T-helper 1 cell (primary cell): ENCODE measurements at places on chromosomes 5 and 9.

DNA sequence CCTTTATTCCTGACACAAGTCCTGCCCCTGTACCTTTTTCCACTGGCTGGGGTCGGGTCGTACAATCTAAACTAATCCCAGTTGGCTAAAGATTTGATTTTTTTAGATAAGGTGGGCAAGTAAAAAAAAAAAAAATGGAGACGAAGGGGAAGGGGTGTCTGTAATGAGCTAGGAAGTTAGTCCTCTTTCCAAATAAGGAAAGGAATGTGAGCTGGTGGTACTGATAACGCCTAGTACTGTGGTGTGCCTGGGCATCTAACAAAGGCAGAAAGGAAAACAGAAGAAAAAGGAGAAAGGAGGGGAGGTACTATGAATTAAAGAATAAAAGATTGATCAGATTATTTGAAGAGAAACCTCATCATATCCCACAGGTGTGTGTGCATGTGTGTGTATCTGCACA, 21.3 kb downstream of the PRDM9 start:
- DNase-seq = no peak

GRCh38 chr5:65395526-65396155, 86.1 kb downstream of the ADAMTS6 start:
- DNase-seq = no peak

DNA sequence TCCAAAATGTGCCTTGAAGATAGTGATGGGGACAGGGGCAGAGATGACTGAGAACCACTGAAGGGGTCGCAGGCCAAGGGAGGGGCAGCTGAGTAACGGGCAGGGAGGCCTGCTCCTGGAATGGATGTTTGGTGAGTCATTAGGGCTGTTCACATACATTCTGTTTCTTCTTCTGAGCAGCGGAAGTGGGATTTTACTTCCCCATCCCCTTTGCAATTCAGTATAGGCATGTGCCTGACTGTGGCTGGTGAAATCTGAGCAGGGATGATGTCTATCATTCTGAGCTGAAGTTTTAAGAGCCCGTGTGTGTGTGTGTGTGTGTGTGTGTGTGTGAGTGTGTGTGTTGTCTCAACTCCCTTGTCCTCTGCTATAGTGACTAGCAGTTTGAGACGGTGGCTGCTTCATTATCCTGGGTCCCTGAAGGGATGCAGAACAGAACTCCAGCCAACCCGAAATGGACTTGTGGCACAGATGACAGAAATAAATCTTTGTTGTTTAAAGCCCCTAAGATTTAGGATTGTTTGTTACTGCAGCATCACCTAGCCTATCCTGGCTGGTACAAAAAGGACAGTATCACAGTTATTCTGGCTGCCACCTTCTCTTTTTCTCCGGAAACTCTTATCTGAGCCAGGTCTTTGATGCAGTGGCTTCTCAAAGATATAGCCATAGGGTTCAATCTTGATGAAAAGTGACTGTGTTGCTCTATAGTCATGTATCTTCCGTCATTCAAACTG, 29.2 kb upstream of the TGFBI start:
- DNase-seq = no peak

DNA sequence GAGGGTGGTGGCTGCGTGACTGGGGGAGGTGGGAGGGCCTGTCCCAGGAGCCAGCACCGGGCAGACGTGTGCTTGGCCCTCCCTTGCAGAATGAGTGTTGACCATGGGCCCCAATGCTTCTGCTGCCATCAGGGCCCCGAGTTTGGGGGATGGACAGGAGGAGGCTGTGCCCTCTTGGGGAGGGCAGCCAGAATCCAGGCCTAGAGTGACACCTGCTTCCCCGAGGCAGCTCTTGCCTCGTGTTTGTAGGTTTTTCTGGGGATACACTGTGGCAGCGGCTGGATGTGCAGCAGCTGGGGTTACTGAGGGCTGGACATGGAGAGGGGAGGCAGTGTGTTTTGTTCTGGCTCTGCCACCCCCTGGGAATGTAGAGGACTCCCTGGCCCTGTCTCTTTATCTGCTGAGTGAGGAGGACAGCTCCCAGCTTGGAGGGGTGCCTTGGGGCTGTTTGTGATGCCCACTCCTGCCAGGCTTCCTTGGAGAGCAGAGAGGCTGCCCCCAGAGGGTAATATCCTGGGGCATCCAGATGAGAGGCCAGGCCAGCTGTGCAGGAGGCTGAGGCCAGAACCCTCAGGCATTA, 22.7 kb downstream of the WNK2 start:
- DNase-seq = no peak

- no peak for DNase-seq
Observed at GRCh38 chr9:135796784-135797485, 95.0 kb downstream of the KCNT1 start.

- no peak for DNase-seq
Observed at GRCh38 chr5:122076669-122077365, 1.2 kb downstream of the LOX start.

- no peak for DNase-seq
Observed at GRCh38 chr5:133293960-133294359, 242.1 kb downstream of the HSPA4 start.

DNA sequence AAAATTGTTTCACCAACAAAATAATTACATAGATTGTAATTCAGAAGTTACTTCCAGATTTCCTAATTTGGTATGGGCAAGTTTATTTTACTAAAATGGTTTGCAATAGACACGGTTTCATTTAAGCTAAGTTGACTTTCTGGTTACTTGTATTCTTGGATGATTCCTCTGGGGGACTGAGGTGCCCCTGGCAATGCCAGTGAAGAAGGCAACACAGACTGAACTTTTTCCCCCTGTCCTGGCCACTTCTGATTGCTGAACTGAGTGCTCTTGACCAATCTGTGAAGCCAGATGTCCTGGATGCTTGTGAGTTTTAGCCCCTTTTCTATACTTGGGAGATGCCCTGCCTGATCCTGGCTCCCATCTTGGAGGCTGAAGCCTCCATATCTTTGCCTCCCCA, 66.3 kb upstream of the FANCC start:
- no peak for DNase-seq

- DNase-seq = no peak
Observed at GRCh38 chr5:25688156-25688555, 1043.4 kb upstream of the CDH10 start.
